ENCODE measurements at places on chromosomes 12 and 14.

GRCh38 chr12:94710933-94711332 lies 60.6 kb upstream of the TMCC3 start:
- DNase-seq, result no peak

- DNase-seq, result no peak
Observed at GRCh38 chr12:24072302-24072701, 122.8 kb upstream of the SOX5 start.

- no peak for DNase-seq
Observed at GRCh38 chr12:93109551-93110203, 180.6 kb upstream of the EEA1 start.

DNA sequence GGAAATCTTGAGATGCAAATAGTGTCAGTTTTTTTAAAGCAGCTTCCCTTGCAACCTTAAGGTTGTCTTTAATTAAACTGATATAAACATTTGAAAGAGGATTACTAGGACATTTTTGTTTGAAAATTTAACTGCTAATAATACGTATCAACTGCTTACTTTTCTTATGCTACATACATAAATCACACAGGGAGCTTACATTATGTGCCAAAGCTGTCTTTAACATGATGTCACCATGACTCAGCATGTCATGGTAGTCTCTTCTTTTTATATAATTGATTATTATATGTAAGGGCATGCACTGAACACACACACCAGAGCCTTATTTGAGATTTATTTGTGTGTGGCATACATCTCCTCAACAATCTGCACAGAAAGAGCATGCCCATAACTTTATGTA lies 63.0 kb upstream of the PTHLH start:
- no peak for DNase-seq

DNA sequence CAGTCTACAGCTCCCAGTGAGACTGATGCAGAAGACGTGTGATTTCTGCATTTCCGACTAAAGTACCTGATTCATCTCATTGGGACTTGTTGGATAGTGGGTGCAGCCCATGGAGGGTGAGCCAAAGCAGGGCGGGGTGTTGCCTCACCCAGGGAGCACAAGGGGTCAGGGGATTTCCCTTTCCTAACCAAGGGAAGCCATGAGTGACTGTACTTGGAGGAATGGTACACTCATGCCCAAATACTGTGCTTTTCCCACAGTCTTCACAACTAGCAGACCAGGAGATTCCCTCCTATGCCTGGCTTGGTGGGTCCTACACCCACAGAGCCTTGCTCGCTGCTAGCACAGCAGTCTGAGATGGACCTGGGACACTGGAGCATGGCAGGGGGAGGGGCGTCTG lies 21.0 kb upstream of the ABCC9 start:
- DNase-seq, result no peak

- no peak for DNase-seq
Observed at GRCh38 chr12:19222558-19222957, 93.0 kb downstream of the PLEKHA5 start.

DNA sequence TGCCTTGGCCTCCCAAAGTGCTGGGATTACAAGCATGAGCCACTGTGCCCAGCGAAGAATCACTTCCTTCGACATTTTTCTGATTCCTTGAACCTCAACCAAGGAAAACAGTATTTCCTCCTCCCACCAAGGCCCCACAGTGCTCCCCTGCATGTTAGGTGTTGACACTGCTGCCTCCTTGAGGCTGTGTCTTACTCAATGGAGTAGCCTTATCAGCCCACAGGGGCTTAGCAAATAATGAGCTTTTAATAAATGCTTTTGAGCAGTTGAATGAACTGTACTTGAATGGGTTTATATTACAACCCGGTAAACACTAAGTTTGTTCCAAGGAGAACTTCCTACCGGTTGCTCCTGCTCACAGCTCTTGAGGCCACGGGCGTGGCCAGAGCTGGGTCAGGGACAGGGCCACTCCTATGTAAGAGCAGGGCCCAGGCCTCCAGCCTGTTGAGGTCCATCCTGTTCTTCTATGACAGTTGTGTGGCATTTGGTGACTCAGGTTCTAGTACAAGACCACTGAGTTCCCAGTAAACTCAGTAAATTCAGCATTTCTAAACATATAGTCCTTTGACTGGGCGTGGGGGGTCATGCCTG lies 36.8 kb upstream of the TUBA1A start:
- DNase-seq, result no peak

DNA sequence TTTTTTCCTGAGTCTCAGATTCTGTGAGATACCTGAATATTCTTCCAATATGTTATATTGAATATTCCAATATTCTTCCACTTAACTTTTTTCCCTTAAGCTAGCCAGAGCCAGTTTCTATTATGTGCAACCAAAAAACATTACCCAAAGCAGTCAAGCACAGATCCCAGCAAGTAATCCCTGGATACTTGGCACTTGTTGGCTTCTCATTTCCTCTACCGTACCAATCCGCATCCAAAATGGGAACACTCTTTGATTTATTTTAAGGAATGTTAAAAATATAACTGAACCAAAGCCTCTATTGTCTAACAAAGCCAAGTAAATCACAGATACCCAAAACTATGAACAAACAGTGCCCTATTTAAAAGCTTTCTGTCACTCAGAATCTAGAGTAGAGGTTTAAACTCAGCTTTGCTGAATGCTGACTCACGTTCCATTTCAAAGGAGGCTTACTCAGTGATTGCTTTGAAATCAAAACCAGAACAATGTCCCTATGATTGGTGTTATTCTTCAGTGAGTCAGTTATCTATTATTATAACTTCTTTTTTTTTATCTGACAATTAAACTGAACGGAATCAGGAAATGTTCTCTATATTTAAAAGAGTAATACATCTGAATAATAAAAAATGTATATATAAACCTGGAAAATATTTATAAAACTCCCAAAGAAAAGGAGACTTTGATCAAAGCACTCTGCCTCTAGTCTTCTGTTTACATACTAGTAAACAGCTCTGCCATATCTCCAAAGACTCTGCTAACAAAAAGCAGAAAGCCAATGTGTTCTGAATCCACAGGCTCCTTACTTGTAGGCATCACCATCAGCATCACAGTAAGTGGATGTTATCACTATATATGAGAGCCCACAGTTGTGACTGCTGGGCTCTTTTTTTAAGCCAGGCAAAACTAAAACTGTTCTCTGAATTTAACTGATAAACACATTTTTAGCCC lies 360.8 kb downstream of the CCDC91 start:
- no peak for DNase-seq

DNA sequence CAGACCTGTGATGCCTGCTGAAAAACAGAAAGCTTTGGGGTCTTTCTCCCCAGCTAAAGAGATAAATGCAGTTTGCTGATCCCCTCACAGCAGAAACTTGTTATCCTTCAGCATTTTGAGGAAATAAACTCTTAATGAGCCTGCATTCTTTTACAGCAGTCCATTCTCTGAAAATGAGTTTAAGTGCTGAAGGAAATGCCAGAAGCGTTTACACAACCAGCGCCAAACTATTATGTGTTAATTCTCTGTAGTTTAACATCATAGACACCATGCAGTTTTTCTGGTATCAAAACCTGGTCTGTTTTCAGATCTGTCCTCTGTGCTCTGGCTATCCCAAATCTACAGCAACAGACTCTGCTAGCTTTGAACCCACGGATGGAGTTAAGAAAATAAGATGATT lies 291.3 kb downstream of the NPAS3 start:
- DNase-seq, result no peak

- DNase-seq, result no peak
Observed at GRCh38 chr12:6183689-6184428, 16.3 kb upstream of the CD9 start.

- no peak for DNase-seq
Observed at GRCh38 chr12:43273467-43273866, 278.5 kb downstream of the ADAMTS20 start.

DNA sequence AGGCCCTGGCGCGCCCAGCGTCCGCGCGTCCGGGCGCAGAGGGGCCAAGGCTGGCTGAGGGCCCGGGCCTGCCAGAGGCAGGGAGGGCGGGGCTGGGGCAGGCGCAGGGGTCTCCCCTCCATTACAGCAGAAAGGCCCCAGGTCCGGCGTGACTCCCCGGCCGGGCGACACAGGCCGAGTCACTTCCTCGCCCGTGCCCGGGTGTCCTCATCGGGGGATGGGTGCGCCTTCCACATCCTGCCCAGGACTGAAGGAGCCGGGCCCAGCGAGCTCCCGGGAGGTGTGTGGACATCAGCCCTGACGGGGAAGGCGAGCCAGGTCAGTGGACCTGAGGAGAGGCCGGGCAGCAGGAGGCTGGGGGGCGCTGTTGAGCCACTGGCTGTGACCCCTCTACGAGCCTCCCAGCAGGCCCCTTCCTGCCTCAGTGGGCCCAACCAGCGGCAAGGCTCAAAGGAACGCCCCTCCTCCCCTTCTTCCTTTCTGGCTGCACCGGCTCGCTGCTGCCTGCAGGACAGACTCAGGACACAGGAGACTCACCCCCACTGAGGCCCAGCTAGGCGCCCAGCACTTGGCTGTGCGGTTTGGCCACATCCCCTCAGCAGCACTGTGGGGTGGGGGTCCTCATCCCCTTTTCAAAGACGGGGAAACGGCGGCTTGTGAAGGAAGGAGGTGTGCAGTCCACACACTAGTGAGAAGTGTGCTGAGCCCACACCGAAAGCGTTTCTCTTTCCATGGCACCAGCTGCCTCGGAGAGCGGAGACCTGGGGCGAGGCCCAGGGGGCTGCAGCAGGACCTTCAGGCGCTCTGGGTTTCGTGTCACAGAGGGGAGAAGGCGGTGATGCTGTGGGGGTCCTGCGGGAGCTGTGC lies 606 bp downstream of the TNFAIP2 start:
- no peak for DNase-seq

- no peak for DNase-seq
Observed at GRCh38 chr14:63394841-63395240, 76.1 kb upstream of the GPHB5 start.

GRCh38 chr12:94026596-94026995 lies 121.8 kb upstream of the PLXNC1 start:
- no peak for DNase-seq

GRCh38 chr12:92000597-92000996 lies 145.0 kb downstream of the BTG1 start:
- DNase-seq, result no peak

DNA sequence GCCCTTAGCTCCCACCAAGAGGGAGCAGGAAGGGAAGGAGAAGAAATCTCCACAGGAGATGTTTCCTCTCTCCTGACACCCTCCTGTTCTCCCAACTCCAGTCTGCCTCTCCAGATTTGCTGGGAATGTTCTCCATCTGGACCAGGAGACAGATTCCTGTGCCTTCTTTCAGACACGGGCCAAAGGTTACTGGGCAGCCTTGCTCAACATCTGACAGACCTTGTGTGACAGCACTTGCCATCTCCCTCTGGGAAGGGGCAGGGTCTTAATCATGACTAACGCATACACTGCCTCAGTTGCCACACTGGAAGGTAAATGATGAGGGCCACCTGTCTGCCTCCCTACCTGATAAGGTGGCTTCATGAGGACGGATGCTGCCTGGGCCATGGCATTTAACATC lies 2.5 kb upstream of the TTC7B start:
- no peak for DNase-seq

GRCh38 chr14:63677891-63678379 lies 36.3 kb upstream of the WDR89 start:
- DNase-seq, result no peak

GRCh38 chr12:2341051-2341751 lies 288.4 kb downstream of the CACNA1C start:
- no peak for DNase-seq

DNA sequence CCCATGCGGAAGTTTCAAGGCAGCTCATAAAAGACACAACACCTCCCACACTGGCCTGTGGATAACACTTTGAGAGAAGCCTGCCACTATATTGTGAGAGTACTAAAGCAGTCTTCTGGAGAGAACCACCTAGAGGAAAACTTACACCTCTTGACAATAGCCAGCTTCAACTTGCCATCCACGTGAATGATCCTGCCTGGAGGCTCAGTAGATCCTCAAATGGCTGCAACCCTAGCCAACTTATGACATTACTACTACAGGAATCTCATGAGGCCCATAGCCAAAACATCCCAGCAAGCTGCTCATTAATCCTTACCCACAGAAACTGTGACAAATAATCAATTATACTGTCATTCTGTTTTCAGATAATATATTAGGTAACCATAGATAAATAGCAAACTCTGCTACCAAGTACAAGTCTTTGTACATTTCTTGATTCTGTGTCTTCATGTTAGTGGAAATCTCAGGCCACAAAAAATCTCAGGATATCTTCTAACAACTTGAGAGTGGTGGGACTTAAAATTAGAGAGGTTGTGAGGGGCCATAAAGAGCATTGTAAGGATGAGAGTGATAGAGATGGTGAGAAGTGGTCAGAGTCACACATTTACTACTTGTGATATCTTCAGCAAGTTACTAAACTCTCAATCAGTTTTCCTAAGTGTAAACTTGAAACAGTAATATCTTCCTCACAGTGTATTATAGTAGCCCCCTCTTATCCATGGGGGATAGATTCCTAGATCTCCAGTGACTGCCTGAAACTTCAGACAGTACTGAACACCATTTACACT lies 368.0 kb downstream of the C12orf50 start:
- no peak for DNase-seq

GRCh38 chr12:47850153-47851084 lies 30.7 kb upstream of the HDAC7 start:
- DNase-seq, result no peak

- no peak for DNase-seq
Observed at GRCh38 chr12:19461999-19462398, 22.7 kb downstream of the AEBP2 start.

DNA sequence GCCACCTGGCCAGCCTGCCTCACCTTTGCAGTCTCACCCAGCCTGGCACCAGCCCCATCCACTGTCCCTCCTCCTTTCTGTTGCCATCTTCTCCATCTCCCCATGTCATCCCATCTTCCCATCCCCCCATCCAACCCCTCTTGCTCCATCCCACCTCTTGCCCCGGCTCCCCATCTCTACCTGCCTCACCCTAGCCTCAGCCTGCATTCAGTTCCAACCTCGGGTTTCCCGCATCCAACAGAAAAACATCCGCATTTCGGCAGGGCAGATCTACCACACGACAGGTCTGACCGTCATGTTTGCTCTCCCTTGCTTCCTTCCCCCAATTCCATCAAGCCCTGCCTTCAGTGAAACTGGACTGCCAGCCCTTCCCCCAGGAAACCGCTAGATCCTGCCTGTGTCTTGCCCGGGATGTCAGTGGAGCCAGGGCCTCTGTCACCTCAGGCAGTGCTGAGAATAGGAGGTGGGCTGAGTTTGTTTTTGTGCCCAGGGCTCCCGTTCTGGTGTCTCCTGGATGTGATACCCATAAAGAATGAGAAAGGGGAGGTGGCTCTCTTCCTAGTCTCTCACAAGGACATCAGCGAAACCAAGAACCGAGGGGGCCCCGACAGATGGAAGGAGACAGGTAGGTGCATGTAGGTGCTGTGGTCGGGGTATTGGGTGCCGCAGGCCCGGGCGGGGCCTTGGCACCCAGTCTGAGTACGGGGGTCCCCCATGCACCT lies 2.5 kb downstream of the KCNH3 start:
- no peak for DNase-seq

- no peak for DNase-seq
Observed at GRCh38 chr14:88078525-88078924, 73.6 kb downstream of the GPR65 start.

DNA sequence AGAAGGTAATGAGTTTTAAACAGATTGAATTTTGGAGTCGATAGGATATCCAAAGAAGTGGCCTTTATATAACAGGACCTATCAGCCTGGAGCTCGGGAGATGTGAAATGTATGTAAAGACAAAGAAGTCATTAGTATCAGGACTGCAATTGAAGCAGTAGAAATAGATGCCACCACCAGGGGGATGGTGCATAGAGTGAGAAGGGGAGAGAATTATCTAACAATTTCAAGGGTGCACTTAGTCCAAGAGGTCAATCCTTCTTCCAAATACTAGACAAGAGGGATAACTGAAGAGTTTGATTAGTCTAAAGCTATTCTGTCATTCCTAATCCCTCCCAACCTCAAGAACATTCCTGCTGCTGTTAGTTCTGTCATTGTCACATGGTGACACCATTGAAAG lies 127.8 kb downstream of the CFAP54 start:
- DNase-seq, result no peak

Measured in NCI-H1436 treated with DMSO at 0.1 percent for 48 hours (cell line).